ENCODE measurements at places on chromosomes 4 and X.
A peak's percentile ranks its signal among the peaks of the same experiment; 100 is the strongest.

GRCh38 chr4:152374153-152374552, 161.7 kb downstream of the FBXW7 start:
- no peak for DNase-seq

DNA sequence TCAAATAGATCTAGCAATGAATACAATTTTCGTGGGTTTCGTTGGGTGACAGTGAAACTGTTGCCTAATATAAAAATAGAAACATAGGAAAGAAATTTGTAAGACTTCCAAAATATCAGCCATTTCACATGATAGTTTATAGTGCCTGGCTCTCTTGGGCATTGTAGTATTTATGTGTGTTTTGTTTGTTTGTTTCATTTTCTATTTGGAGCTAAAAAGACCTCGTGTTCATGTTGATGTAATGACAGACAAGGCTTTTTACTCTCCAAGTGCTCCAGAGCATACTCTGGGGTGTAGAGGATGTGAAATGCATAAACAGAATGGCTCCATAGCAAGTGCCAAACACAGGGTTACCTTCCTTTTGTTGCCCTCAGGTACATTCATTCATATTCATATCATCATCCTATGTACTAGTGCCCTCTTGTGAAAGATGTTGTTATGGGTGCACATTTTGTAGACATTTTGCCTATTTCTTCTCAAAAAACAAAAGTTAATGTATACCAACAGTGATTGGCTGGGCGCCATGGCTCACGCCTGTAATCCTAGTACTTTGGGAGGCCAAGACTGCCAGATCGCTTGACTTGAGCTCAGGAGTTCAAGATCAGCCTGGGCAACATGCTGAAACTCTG, 100.7 kb upstream of the AMOT start:
- DNase-seq = no peak

DNA sequence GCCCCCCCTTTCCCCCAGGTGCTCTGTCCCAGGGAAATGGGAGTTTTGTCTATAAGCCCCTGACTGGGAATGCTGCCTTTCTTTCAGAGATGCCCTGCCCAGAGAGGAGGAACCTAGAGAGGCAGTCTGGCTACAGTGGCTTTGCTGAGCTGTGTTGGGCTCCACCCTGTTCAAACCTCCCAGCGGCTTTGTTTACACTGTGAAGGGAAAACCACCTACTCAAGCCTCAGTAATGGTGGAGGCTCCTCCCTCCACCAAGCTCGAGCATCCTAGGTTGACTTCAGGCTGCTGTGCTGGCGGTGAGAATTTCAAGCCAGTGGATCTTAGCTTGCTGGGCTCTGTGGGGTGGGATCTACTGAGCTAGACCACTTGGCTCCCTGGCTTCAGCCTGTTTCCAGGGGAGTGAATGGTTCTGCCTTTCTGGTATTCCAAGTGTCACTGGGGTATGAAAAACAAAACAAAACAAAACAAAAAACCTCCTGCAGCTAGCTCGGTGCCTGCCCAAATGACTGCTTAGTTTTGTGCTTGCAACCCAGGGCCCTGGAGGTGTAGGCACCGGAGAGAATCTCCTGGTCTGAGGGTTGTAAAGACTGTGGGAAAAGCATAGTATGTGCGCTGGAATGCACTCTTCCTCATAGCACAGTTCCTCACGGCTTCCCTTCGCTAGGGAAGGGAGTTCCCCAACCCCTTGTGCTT, 41.7 kb downstream of the ITM2A start:
- DNase-seq = no peak

DNA sequence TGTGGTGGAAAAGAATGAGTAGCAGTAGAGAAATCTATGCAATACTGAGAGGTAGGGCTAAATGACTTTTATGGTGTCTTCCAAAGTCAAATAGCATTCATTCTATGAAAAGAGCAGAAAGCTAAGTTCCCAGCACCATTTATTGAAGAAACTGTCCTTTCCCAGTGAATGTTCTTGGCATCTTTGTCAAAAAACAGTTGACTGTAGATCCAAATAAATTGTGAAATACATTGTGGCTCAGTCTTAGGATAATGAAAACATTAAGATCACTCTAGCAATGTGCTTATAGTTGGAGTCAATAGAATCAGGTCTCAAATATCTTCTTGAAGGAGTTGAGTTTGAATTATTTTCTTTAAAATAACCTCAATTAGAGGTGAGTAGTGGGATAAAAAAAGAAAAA, 19.4 kb downstream of the AREG start:
- no peak for DNase-seq

GRCh38 chr4:109588176-109588575, 28.1 kb downstream of the MCUB start:
- no peak for DNase-seq

- DNase-seq = no peak
Measured at GRCh38 chr4:188002323-188002722, 6.8 kb downstream of the ZFP42 start.

- DNase-seq = no peak
Measured at GRCh38 chr4:184647266-184648053, 1.8 kb downstream of the CASP3 start.

GRCh38 chr4:144820011-144820727, 174.2 kb downstream of the HHIP start:
- DNase-seq = no peak

GRCh38 chr4:143282211-143282707, 54.4 kb upstream of the GAB1 start:
- DNase-seq = no peak

DNA sequence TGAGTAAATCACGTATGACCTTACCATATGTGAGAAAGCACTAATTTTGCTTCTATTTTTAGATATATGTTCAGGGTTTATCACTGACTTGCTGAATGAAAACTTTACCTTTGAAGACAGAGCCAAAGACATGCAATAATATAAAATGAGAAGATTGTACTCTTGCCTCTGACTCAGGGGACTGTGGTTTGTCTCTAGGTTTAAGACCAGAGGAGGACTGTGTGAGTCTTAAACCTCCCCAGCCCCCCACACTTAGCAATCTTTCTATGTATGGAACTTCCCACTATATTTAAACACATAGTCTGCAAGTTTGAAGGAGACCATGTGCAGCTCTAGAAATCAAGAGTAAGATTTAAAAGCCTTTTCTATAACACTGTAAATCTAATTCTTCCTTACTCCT, 368.7 kb upstream of the FAM241A start:
- no peak for DNase-seq

DNA sequence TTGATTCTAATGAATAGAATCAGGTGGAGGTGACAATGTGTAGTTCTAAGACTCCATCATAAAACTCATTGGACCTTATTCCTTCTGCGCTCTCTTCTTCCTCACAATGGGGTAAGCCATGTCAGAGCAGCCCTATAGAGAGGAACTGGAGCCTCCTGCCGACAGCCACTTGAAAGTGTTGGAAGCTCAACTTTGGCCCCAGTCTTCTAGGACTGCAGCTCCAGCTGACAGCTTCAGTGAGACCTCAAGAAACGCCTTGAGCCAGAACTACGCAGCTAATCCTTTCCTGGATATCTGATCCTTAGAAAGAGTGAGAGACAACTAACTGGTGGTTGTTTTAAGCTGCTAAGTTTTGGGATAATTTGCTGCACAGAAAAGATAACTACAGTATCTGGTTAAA, 22.1 kb upstream of the ADH7 start:
- no peak for DNase-seq

GRCh38 chrX:112672788-112673560, 6.8 kb downstream of the LHFPL1 start:
- no peak for DNase-seq

GRCh38 chr4:144967161-144967560, 130.8 kb downstream of the ANAPC10 start:
- DNase-seq = no peak

GRCh38 chr4:128861856-128862518, 52.5 kb downstream of the JADE1 start:
- DNase-seq = no peak

GRCh38 chr4:31081366-31081765, 361.2 kb downstream of the PCDH7 start:
- no peak for DNase-seq

GRCh38 chrX:129686422-129686948, 31.7 kb upstream of the APLN start:
- DNase-seq = no peak

GRCh38 chr4:73902038-73902637, 32.9 kb downstream of the CXCL1 start:
- no peak for DNase-seq

DNA sequence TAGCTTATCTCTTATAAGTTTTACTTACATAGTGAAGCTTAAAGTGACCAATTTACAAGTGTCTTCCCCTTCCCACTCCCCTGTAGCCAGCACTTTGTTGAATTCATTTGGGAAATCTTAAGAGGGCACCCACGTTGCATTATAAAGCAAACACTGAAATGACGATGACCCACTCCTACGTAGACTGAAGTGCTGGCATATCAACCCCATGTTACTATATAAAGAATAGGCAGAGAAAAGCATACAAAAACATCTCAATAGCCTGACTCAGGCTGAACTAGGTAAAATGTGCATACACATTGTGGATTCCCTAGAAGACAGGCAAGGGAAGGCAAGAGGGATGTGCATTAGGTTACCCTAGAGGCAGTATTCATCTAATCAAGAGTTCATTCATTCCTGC, 313.4 kb downstream of the TENM3 start:
- no peak for DNase-seq

DNA sequence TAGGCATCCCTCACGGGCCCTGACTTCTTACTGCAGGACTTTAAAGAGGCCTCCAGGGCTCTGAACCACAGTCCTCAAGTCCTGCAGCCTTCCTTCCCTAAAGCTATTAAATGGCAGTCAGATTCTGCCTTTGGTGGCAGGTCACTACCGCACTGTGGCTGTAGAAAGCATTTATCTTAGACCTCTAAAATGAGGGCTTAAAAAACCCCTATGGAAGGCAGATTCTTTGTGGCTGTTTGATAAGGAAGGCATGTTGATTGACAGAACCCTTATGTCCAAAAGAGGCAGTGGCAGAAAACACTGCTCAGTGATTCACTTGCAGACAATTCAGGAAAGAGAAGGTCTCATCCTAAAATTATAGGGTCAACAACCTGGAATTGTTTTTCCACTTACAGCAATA, 79.2 kb downstream of the FBXL5 start:
- no peak for DNase-seq

DNA sequence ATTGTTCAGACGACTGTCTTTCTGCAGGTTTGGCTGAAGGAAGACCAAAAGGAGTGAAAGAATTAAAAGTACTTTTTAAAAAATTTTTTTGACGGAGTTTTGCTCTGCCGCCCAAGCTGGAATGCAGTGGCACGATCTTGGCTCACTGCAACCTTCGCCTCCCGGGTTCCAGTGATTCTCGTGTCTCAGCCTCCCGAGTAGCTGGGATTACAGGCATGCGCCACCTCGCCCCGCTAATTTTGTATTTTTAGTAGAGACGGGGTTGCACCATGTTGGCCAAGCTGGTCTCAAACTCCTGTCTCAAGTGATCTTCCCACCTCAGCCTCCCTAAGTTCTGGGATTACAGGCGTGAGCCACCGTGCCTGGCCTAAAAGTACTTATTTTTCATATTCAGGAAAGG, 86.3 kb downstream of the ITIH6 start:
- no peak for DNase-seq

DNA sequence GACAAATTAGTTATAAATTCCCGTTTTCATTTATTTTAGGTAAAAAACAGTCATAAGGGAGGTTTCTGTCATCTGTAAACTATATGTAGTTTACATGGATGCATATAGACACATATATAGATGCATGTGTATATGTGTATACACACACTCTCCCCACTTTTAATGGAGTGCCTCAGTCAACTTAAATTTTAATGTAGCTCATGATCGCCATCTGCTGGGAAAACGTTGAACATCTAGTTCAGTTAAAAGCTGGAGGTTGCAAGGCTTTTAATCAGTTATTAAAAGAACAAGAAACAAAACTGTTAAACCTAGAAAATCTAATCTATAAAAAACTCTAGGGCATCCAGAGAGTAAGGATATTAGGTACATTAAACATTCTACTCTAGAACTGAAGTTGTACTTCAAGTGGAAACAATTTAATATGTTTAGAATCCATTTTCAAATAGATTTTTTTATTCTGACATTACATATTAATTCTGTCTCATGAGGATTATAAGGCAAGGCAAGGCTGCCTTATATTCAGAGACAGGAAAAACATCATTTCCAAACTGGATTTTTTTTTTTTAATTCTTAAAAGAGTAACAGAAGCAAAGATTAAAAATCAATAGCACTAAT, 122.6 kb downstream of the SHISA3 start:
- peak; percentile 28 for DNase-seq

DNA sequence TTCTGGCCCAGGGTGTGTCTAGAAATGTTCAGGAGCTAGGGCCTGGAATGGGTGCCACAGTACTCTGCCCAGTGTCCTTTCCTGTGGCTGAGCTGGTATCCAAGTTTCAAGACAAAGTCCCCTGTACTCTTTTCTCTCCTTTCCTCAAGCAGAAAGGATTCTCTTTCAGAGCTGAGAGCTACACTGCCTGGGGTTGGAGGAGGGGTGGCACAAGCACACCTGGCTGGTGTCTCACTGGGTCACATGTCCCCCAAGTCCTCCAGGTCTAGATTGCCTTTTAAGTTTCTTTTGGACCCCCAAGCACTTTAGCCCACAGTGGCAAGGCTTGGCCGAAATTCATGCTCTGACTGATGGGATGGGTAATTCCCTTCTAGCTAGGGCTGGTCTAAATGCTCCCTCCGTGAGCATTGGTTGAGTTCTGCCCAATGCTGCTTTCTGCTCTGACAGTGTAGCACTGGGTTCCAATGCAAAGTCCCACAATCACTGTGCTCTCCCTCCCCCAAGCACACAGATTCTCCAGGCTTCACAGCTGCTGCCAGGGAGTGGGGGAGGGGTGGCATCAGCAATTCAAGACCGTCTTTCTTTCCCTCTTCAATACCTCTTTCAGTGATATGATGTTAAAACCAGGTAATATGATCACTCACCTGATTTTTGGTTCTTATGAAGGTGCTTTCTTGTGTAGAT, 47.8 kb downstream of the BEX3 start:
- DNase-seq = no peak

All from HCT116 (cell line).